ENCODE measurements at places on chromosomes 6 and 20.

DNA sequence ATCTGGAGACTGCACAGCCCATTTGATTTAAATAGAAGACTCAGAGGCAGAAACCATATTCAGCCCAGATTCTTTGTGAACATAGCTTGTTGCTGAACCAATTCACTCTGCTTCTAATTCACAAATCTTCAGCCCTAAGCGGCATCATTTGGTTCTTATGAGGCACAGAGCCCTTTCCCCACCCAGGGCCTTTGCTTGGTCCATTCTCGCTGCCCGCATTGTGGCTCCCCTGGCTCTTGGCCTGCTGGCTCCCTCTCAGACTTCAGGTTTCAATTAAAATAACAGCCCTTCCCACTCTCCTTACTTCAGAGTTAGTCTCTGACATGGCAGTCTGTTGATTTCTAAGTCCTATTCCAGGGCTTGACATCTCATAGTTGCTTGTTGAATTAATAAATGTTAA lies 9.4 kb upstream of the TMEM14A start:
- no peak for DNase-seq

- DNase-seq = no peak
Measured at GRCh38 chr6:13367396-13367795, 39.1 kb upstream of the TBC1D7 start.

GRCh38 chr6:39044181-39044580 lies 4.4 kb upstream of the GLP1R start:
- DNase-seq = no peak

DNA sequence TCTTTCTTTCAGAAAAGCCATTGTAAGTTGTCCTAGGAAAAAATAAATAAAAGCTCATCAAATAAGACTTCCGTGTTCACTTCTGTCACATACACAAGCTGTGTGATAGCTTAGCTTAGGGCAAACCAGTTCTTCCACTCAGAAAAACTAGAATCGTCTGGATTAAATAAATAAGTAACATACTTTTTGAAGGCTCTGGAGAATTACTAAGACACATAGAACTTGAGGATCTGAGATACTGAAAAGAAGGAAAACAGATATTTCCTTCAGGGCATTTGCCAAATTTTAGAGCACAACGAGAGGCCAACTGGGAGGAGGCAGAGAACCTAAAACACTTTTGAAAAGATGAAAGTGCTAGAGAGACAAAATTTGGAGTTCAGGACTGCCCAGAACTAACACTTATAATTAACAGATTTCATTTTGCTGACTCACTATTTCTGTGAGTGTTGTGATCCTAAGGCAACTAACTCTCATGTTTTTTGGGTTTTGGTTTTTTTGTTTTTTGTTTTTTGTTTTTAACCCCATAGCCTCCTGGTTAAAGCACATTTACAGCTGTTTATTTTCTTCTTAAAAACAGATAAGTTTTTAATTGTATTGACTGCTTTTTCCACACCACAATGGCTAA lies 38.7 kb upstream of the THEMIS start:
- DNase-seq = no peak

DNA sequence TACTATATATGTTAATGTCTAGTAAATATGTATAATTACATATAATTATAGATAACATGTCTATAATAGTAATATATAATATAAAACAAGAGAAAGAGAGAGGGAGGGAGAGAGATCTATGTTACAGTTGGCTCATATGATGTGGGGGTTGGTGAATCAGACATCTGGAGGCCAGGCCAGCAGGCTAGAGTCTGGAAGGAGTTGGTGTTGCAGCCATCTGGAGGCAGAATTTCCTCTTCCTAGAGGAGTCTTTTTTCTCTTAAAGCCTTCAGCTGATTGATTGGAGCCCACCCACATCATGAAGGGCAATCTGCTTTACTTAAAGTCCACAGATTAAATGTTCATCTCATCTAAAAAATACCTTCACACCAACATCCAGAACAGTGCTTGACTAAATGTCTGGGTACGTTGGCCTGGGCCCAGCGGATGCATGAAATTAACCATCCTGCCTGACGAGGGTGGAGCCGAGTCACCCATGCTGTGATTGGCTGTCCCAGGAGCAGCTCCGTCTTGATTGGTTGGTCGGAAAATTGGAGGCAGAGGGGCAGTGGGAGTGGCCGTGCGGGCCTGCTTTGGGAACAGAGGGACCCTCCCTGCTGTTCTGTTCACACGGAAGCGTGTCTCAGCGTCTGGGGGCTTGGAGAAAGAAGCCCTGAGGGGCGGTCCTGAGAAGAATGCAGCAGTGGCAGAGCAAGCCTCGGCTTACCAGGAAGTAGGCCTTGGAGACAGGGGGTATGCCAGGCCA lies 392.4 kb downstream of the QKI start:
- DNase-seq = no peak

- DNase-seq = no peak
Measured at GRCh38 chr6:22253955-22254655, 42.7 kb downstream of the PRL start.

DNA sequence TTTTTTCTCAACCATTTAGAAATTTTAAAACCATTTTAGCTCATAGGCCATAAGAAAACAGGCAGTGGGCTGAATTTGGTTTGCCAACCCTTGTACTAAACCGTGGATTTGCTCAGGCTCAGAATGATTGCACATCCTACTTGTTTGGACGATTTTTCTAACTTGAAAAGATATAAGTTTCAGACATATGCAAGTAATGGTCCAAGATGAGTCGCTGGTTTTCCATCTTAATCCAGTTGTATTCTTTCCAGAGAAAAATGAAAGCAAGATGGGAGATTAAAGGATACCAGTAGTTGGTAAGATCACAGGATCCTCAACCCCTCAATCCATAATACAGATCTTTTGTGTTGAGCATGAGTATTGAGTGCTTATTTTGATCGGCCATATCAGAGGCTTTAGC lies 250.9 kb downstream of the TINAG start:
- no peak for DNase-seq

GRCh38 chr20:38798266-38798665 lies 7.2 kb upstream of the PPP1R16B start:
- no peak for DNase-seq

- no peak for DNase-seq
Measured at GRCh38 chr6:25713824-25714223, 40.7 kb upstream of the SLC17A4 start.
